ENCODE measurements at places on chromosomes 11 and 22. TPM values are rescaled to one million over a fixed set of nuclear protein-coding genes. Genes with fewer than 3 reads are reported as not detected.

DNA sequence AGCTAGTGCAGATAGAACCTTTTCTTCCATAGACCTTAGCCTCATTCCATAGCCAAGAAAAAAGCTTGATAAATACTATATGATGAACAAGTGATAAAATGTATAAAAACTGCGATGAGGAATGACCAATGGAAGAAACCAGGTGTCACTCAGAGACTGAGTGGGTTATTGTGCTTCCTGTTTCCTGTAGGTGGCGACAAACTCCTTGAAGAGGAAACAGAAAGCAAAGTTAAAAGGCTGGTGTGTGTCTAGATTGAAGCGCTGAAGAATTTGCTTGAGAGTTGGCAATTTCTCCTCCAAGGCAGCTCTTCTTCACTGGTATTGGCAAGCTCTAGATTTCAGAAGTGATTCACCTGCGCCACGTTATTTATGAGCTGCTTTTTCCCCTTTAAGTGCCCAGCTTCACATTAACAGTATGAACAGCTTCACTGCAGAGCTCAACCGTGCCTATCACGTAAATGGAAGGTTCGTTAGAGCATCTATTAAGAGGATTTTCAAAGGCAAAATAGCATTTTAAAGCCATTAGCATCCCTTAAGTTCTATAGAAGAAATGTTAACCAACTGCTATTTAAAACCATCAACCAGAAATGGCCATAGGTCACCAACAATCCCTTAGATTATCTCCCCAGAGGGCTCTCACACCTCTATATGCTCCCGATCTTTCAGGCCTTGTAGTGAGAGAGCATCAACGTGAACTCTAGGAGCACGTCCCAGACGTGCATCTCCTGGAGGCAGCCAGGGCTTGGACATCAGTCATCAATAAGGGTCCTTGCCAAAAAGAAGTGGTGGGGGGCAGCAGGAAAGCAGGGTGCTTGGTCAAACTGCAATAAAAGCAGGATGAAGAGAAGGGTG lies 179.4 kb downstream of the CADM1 start:
- no peaks in the 10 kb centered on the region for H3K36me3 ChIP-seq
- H3K4me3 ChIP-seq, result no peak overlapping the region
- H3K27ac ChIP-seq, result no peak overlapping the region
- no peaks in the 10 kb centered on the region for H3K4me1 ChIP-seq
- H3K27me3 ChIP-seq, result peaks cover 4% of the 10 kb centered on the region
- DNase-seq, result no peak

The PDGFB gene
- 16.8 TPM for total RNA-seq

GRCh38 chr11:68257477-68258362 lies 14.1 kb downstream of the C11orf24 start:
- DNase-seq, result peak; percentile 98
- peak overlapping the region; percentile 95 for H3K27ac ChIP-seq
- peaks cover 19% of the 10 kb centered on the region for H3K36me3 ChIP-seq
- peaks cover 37% of the 10 kb centered on the region for H3K4me1 ChIP-seq

DNA sequence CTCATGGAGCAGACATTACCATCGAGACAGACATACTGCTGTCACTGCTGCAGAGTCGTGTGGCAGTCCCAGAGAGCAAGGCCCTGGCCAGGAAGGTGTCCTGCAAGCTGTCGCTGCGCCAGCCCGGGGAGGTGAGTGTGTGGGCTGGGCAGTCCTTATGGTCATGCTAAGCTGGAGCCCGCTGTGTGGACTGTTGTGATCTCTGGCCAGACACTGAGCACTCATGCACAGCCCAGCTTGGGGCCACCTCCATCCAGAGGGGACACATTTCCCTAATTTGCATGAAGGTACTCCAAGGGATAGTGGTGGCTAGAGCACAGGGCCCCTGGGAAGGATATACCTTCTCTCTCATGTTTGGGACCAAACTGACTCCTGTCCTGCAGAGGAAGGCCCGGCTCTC lies 9.6 kb downstream of the ANKK1 start:
- DNase-seq, result no peak
- H3K27ac ChIP-seq, result no peak overlapping the region
- no peak overlapping the region for H3K4me3 ChIP-seq
- peaks cover 5% of the 10 kb centered on the region for H3K27me3 ChIP-seq

DNA sequence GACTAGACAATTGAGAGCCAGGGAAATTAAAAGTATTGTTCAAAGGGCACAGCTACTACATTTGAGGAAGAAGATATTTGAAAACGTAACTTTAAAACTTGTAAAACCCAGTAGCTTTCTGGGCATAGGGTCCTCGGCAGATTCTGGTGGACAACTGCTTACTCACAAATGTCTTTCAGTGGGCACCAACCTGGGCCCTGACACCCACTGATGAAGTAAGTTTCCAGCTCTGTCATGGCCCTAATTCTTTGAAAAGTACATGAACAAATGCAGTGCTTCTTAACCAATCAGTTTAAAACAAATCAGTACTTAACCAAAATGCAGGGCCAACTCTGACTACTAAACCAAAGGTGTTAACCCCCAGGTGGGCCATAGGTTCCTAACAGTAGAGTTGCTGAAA lies 1170.1 kb downstream of the LRRC4C start:
- no peaks in the 10 kb centered on the region for H3K36me3 ChIP-seq
- H3K27ac ChIP-seq, result no peak overlapping the region
- peaks cover 24% of the 10 kb centered on the region for H3K4me1 ChIP-seq
- H3K27me3 ChIP-seq, result peaks cover 51% of the 10 kb centered on the region

The MS4A6E gene
- not detected for total RNA-seq

GRCh38 chr22:30201945-30202344 lies 44.6 kb downstream of the LIF start:
- peak overlapping the region; percentile 97 for H3K27ac ChIP-seq
- no peaks in the 10 kb centered on the region for H3K36me3 ChIP-seq
- no peak for DNase-seq

GRCh38 chr22:39518996-39519680 lies 1.2 kb upstream of the ATF4 start:
- H3K4me1 ChIP-seq, result peaks cover 48% of the 10 kb centered on the region
- H3K27ac ChIP-seq, result peak overlapping the region; percentile 95
- DNase-seq, result no peak
- no peaks in the 10 kb centered on the region for H3K27me3 ChIP-seq

GRCh38 chr11:96748639-96749370 lies 359.0 kb downstream of the JRKL start:
- H3K27ac ChIP-seq, result no peak overlapping the region
- no peak overlapping the region for H3K4me3 ChIP-seq
- H3K36me3 ChIP-seq, result no peaks in the 10 kb centered on the region
- DNase-seq, result no peak

DNA sequence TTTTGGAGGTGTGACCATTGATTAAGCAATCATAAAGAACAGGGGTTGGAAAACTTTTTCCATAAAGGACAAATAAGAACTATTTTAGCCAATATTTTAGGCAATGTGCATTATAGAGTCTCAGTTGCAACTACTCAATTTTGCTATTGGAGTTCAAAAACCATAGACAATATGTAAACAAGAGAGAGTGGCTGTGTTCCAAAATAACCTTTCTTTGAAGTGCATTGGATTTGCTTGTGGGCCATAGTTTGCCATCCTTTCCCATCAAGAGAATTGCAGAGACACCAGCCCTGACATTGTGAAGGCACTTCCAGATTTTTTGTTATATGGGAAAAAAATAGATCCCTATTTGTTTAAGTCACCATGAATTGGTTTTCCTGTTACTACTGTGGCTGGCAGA lies 63.3 kb upstream of the LARGE1 start:
- no peaks in the 10 kb centered on the region for H3K27me3 ChIP-seq
- H3K4me3 ChIP-seq, result no peak overlapping the region
- no peaks in the 10 kb centered on the region for H3K4me1 ChIP-seq
- H3K27ac ChIP-seq, result no peak overlapping the region
- DNase-seq, result no peak

The CHST1 gene
- total RNA-seq, result 0.16 TPM

- peaks cover 5% of the 10 kb centered on the region for H3K27me3 ChIP-seq
- H3K27ac ChIP-seq, result no peak overlapping the region
- no peak for DNase-seq
Measured at GRCh38 chr11:118744046-118744445, 46.9 kb downstream of the DDX6 start.

- H3K27ac ChIP-seq, result no peak overlapping the region
- no peaks in the 10 kb centered on the region for H3K36me3 ChIP-seq
- H3K4me1 ChIP-seq, result peaks cover 2% of the 10 kb centered on the region
- no peak overlapping the region for H3K4me3 ChIP-seq
Measured at GRCh38 chr22:45632791-45633515, 38.7 kb upstream of the ATXN10 start.

- H3K4me1 ChIP-seq, result no peaks in the 10 kb centered on the region
- H3K27ac ChIP-seq, result no peak overlapping the region
- H3K36me3 ChIP-seq, result no peaks in the 10 kb centered on the region
- no peak for DNase-seq
- H3K27me3 ChIP-seq, result peaks cover 4% of the 10 kb centered on the region
- no peak overlapping the region for H3K4me3 ChIP-seq
Measured at GRCh38 chr22:43246188-43246587, 59.3 kb upstream of the TTLL12 start.

DNA sequence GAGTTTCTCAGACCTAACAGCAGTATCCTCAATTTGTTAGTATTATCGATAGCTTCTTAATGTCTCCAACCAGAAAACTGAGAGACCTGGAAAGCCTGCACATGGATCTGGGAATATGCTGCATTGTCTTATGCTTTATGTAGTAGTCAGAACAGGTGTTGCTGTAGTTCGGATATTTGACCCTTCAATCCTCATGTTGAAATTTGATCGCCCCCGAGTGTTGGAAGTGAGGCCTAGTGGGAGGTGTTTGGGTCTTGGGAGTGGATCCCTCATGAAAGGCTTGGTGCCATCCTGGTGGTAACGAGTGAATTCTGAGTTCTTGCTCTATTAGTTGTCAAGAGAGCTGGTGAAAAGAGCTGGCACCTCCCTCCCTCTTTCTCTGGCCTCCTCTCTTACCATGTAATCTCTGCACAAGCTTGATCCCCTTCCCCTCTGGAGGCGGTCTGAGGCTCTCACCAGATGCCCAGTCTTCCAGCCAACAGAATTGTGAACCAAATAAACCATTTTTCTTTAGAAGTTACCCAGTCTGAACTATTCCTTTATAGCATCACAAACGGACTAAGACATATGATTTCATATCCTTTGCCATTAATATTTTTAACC lies 227.1 kb downstream of the DDX10 start:
- DNase-seq, result no peak
- no peak overlapping the region for H3K27ac ChIP-seq
- H3K36me3 ChIP-seq, result no peaks in the 10 kb centered on the region
- H3K27me3 ChIP-seq, result no peaks in the 10 kb centered on the region
- H3K4me3 ChIP-seq, result no peak overlapping the region

The ROM1 gene
- total RNA-seq, result 4.4 TPM

The GLYATL1 gene
- not detected for total RNA-seq

GRCh38 chr11:38543986-38544385 lies 1946.0 kb upstream of the RAG2 start:
- no peaks in the 10 kb centered on the region for H3K36me3 ChIP-seq
- no peak for DNase-seq
- peak overlapping the region; percentile 81 for H3K27ac ChIP-seq
- H3K27me3 ChIP-seq, result no peaks in the 10 kb centered on the region
- H3K4me3 ChIP-seq, result no peak overlapping the region
- H3K4me1 ChIP-seq, result peaks cover 33% of the 10 kb centered on the region

- peaks cover 63% of the 10 kb centered on the region for H3K4me1 ChIP-seq
- H3K27ac ChIP-seq, result no peak overlapping the region
- peaks cover 48% of the 10 kb centered on the region for H3K36me3 ChIP-seq
- H3K4me3 ChIP-seq, result peak overlapping the region; percentile 54
Measured at GRCh38 chr11:130454491-130455252, 6.2 kb downstream of the ADAMTS15 start.

GRCh38 chr11:1435820-1436467 lies 46.2 kb downstream of the BRSK2 start:
- no peak for DNase-seq
- H3K27me3 ChIP-seq, result no peaks in the 10 kb centered on the region
- no peaks in the 10 kb centered on the region for H3K36me3 ChIP-seq
- H3K27ac ChIP-seq, result no peak overlapping the region
- no peaks in the 10 kb centered on the region for H3K4me1 ChIP-seq

The SF3A1 gene
- 187 TPM for total RNA-seq

DNA sequence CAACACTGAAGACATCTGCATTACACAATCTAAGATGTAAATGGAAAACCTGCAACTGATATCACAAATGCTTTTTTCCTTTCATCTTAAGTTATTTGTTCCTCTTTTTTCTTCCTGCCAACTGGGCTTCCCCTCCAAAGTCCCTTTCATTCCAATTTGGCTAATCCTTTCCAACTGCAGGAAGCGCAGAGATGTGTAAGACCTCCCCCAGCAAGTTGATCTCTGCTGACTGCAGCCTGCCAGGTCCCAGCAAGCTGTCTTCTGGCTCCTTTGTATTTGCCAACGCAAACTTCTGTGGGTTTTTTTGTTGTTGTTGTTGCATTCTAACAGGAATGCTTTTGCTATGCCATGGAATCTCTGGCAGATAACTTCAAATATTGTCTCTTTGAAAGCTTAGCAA lies 38.5 kb upstream of the LRRC4C start:
- H3K36me3 ChIP-seq, result no peaks in the 10 kb centered on the region
- no peak overlapping the region for H3K4me3 ChIP-seq
- no peak overlapping the region for H3K27ac ChIP-seq
- DNase-seq, result no peak
- no peaks in the 10 kb centered on the region for H3K27me3 ChIP-seq
- no peaks in the 10 kb centered on the region for H3K4me1 ChIP-seq

The OR8I2 gene
- not detected for total RNA-seq

- peaks cover 3% of the 10 kb centered on the region for H3K27me3 ChIP-seq
- H3K36me3 ChIP-seq, result no peaks in the 10 kb centered on the region
Measured at GRCh38 chr11:71200172-71200716, 52.1 kb downstream of the SHANK2 start.

GRCh38 chr11:86064220-86064803 lies 4.6 kb downstream of the PICALM start:
- peak overlapping the region; percentile 68 for H3K27ac ChIP-seq
- peaks cover 2% of the 10 kb centered on the region for H3K36me3 ChIP-seq
- DNase-seq, result no peak
- H3K27me3 ChIP-seq, result no peaks in the 10 kb centered on the region
- H3K4me3 ChIP-seq, result peak overlapping the region; percentile 62

DNA sequence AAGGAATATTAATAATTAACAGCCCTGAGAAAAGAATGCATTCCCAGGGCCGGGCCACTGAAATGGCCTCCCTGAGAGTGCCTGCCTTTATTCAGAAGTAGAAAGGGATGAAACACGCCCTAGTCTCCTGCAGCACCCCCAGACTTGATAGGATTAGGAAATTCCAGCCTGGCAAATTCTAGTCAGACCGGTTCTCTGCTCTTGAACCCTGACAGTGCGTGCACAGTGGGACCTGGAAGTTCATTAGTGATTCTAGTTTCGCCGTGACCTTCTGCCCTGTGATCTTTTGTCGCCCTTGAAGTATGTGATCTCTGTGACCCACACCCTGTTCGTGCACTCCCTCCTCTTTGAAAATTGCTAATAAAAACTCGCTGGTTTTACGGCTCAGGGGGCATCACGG lies 2.1 kb upstream of the GSTP1 start:
- H3K36me3 ChIP-seq, result peaks cover 13% of the 10 kb centered on the region
- no peak overlapping the region for H3K27ac ChIP-seq
- DNase-seq, result no peak
- H3K27me3 ChIP-seq, result peaks cover 37% of the 10 kb centered on the region
